ENCODE measurements at places on chromosomes 12 and 14.
A peak's percentile ranks its signal among the peaks of the same experiment; 100 is the strongest.

DNA sequence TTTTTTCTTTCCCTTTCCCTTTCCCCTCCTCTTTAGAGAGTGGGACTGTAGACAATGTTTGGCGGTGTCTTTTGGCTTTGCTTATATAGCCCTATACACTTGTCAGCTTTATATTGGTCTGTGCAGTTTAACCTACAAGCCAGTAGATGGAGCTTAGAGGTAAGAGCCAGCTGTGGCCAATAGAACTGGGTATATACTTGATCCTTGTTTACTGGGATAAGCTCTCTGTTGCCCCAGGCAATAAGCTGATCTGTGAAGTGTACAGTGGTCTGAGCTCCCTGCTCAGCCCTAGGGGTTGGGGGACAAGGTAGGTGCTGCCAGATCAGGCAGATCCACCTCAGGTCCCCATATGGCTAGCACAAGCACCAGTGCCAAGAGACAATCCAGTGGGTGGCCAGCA, 434.1 kb downstream of the NOVA1 start:
- DNase-seq = peak; percentile 21

DNA sequence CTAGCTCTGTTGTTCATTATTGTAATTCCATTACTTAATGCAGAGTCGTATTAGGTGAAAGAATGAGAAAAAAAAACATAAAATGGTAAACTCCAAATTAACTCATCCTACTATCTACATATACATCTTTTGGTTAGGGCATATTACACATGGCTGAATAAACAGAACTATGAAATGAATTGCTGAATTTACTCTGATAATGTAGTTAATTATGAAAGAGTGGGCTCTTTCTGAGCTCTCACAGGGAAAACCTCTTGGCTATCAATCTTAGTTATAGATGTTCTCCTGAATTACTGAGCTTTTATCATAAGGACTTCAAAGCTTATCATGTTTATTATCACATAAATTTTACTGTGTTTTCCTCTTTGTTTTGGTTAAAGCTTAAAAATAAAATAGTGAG, 798.5 kb upstream of the MDGA2 start:
- no peak for DNase-seq

DNA sequence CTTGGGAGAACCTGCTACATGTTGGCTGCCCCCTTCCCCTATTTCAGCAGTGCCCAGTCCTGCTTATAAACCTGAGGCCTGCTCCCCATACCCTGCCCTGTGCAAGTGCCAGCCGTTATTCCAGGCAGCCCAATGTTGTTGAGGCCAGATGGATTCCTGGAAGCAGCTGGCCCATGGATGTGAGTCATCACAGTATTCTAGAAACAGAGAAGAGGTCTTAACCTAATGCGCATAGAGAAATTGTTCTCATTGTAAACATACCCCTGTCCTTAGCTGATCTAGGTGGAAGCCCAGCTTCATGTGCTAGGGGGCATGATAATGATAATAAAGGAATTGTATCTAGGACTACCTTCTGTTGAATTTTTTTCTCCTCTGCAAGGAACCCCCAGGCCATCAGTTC, 69.7 kb downstream of the TSPAN11 start:
- no peak for DNase-seq

DNA sequence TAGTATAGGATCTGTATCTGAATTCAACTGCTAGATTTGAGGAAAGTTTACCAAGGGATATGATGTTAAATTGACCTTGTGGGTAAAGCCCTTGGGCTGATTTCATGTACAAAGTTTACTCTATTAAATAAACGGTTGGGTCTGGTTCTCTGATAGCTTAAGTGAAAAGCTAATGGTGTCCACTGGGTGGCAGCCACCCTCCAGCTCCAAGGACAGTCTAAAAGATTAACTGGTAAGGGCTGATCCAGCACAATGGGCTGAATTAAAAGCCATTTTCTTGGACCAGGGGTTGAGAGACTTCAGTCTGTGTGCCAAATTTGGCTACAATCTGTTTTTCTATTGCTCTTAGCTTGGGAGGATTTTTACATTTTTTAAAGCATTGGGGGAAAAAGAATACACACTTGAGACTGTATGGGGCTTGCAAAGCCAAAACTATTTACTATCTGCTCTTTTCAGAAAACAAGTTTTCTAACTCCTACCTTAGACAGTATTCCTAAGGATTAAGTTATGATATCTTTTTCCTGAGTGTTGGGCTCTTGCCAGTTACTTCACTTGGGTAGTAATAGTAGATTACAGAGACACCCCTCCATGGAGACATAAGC, 116.5 kb downstream of the GPHN start:
- peak; percentile 37 for DNase-seq

- no peak for DNase-seq
Measured at GRCh38 chr12:89382328-89382727, 30.0 kb upstream of the DUSP6 start.

- DNase-seq = no peak
Measured at GRCh38 chr14:53192052-53192760, 39.1 kb upstream of the DDHD1 start.

DNA sequence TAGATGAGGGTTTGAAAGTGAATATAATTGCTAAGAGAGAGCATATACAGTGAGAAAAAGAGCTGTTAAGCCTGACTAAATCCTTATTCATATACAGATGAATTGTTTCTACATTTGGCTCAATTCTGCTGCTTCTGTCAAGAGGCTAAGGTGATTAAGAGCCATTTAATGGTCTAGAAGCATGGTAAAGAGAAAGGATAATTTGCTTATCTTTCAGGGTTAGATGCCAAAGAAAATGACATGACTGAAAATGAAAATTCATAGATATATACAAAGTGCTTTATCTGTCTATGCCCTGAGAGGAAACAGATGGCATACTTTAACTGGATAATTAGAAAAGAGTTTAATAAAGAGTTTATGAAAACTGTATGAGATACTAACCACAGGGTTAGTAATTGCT, 834.9 kb downstream of the SLC6A15 start:
- peak; percentile 1 for DNase-seq

DNA sequence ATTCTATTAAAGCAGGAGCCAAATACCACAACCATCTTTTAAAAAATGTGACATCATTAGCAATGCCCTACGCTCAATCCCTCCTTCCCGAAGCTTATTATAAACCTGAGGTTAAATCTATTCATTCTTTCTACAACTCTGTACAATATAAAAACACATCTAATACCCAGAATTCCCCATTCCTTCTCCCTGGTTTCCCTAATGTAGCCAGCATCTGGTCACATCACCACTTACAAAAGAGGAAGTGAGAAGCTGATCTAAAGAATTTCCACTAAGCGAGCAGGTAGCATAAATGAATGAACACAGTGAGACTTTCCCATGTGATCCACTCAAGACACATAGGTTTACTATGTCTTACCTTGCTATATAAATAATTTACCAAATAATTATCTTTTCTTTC, 90.4 kb downstream of the LRP6 start:
- peak; percentile 11 for DNase-seq

DNA sequence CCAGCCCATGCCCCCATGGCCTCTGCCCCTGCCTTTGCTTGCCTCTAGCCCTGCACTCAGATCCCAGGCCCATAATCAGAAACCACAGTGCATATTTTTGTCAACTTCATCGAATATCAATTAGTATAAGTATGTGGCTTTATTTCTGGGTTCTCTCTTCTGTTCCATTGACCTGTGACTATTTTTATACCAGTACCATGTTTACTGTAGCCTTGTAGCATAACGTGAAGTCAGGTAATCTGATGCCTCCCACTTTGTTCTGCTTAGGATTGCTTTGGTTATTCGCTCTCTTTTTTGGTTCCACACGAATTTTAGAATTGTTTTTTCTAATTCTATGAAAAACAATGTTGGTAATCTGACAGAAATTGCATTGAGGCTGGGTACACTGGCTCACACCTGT, 14.9 kb downstream of the EEA1 start:
- no peak for DNase-seq

DNA sequence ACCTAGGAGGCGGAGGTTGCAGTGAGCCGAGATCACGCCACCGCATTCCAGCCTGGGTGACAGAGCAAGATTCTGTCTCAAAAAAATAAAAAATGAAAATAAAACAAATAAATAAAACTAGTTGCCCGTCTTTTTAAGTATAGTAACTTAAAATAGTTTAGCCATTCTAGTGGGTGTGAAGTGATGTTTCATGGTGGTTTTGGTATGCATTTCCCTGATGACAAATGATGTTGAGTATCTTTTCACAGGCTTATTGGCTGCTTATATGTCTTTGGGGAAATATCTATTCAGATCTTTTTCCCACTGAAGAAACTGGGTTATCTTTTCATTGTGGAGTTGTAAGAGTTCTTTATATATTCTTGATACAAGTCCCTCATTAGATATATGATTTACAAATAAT, 102.4 kb upstream of the METAP2 start:
- no peak for DNase-seq

DNA sequence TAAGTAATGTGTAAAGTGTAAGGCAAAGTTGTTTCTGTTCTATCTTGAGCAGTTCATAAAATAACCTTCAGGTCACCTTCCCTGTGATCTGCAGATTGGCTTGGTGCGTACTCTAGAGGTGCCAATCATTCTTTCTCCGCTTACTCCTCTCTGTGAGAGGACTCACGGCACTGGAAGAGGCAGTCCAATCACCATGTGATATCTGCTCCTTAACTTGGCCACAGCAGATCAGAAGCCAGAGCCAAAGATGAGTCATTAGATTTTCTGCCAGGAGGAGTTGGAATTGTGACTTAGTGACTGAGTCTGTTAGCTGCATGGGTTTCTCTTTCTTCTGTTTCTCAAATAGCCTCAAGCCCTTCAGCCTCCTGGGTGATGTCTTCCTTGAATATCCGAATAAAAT, 165.5 kb downstream of the SLC41A2 start:
- DNase-seq = peak; percentile 21

DNA sequence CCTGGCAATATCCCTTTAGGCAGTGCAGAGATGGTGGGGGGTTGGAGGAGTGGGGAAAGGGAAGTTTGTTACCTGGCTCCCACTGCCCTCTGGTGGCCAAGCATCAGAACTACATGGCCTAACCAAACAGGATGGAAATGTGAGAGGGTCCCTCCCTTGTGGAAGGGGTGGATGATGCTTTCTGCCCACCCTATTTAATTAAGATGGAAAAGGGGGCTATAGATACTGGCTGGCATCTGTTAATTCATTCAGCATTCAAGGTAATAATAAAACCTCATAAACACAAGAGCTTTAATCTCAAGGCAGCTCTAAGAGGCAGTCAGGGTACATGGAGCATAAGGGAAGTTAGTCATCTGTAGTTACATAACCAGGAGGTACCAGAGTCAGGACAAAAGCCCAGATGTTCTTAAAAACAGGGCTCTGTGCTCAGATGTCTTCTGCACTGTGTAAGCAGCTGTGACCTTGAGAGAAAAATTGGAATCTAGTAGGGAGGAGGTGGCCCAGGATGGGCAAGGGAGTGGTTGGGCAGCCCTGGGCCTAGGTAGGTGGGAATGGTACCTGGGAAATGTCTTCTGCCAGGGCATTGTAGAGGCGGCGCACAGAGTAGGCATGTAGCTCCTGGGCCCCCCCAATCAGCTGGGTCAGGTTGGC, 4.6 kb downstream of the AP1G2 start:
- DNase-seq = peak; percentile 61

DNA sequence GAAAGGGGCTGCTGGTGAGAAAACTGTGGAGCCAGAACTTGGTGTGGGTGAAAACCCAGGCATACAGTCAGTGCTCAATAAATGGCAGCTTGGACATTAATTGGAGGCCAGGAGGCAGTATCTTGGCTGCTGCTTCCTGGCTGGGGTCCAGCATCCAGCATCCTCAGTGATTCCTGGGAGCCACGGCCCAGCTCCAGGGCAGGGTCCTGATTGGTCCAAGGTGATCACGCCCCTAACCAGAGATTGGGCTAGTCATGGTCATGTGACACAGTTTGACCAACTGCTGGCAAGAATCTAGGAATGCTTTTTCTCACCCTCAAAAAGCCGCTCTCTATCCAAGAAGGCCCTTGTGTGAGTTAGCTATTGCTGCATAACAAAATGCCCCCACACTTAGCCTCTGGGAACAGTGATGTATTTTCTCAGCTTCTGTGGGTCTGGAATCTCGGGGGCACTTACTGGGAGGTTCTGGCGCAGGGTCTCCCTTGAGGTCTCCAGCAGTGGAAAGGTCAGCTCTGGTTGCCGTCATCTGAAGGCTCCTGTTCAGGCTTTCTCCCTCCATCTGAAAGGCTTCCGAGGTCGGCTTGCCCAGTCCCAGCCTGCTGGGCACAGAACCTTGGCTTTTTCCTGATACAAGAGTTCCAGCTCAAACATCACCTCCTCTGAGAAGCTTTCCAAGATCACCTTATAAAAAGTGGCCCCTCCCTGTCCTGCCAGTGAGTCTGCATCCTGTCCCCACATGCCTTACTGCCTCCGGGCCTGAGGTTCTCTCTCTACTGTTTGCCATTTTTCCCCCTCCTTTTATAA, 119.2 kb upstream of the NCOR2 start:
- no peak for DNase-seq

DNA sequence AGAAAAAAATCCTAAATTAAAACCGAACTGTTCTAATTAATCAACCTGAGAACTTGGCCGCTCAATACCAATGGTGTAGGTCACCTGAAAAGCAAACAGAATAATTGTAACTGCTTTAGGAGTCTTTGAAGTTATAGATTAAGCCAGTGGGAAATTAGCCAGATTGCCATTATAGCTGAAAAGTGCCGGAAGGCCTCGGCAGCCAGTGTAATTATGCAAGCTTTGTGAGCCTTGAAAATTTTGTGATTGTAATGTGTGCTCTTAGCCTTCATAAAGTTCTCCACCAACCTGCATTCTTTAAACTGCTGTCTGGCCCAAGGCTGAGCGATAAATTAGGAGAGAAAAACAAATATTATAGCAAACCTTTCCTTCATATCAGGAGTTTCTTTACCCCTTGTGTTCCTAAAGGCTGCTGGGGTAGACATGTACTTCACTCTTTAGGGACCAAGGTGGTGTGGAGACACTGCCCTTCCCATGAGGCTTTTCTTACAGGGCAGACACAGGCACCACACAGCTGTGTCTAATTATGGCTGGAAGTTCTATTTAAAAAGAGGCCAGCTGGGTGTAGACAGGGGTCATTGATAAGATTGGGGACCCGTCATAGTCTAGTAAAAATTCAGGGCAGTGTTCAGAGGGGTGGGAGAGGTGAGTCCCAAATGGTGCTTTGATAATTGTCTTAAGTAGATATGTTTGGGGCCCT, 991.2 kb downstream of the FLRT2 start:
- DNase-seq = no peak

GRCh38 chr12:56161690-56162351, 3.7 kb downstream of the MYL6 start:
- DNase-seq = no peak

- no peak for DNase-seq
Measured at GRCh38 chr12:64105026-64105425, 117.1 kb downstream of the KICS2 start.

- no peak for DNase-seq
Measured at GRCh38 chr12:8050600-8051250, 15.4 kb downstream of the C3AR1 start.

All from OCI-M1 (cell line).